ENCODE measurements at places on chromosomes 5 and 9.

- no peak for DNase-seq
Measured at GRCh38 chr5:142405023-142405422, 80.2 kb upstream of the SPRY4 start.

DNA sequence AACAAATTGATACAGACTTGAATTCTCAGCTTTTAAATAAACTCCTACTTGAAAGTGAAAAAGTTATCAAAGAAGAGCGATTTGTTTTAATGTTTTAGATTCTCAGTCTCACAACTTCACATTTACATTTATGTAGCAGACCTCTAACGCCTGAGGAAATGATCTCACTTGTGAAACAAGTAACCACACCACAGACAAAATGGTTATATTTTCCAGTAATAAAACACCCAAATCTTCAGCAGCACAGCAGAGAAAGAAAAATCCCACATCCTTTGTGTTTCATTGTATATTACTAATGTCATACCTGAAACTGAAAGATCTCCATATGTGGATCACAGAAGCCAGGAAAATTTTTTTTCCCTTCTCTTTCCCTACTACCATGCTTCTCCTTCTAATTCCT is 29.8 kb upstream of the GZMA start:
- DNase-seq: no peak

DNA sequence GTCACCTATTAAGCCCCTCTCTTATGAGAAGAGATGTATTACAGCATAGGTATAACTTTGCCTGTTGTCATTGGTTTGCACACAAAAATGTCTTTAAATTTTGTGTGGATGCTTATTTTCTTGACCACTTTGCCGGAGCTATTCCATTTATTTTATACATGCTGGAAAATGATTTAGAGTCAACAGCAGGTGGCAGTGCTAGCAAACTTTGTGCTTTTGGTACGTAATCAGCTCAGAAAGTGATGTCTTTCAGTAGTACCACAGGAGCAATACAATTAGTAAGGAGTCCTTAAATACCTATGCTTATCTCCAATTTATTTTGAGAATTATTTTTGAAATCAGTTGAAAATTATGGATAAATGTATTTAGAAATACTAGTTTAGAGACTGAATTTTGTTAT is 19.8 kb upstream of the NUDT12 start:
- peak; percentile 72 for DNase-seq

- peak; percentile 80 for DNase-seq
Measured at GRCh38 chr5:150801117-150801927, 22.8 kb downstream of the SMIM3 start.

- no peak for DNase-seq
Measured at GRCh38 chr5:67984546-67984945, 231.0 kb upstream of the PIK3R1 start.

GRCh38 chr5:143274952-143275351 is 128.5 kb downstream of the NR3C1 start:
- no peak for DNase-seq

DNA sequence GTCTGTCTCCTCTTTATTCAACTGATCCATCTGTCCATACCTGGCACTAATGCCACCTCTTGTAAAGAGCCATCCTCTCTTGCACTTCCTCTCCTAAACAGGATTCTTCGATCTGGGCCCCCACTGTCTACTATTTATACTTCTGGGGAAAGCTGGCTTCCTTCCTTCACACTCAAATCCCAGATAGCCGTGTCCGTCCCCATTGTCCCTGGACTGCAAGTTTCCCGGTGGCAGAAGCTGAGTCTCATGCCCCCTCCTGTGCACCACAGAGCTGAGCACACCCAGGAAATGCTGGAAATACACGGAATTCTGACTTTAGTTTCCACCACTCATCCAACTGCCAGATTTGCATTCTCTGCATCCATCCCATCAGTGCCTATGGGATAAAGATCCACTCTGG is 84.0 kb downstream of the MARCHF11 start:
- DNase-seq: no peak

DNA sequence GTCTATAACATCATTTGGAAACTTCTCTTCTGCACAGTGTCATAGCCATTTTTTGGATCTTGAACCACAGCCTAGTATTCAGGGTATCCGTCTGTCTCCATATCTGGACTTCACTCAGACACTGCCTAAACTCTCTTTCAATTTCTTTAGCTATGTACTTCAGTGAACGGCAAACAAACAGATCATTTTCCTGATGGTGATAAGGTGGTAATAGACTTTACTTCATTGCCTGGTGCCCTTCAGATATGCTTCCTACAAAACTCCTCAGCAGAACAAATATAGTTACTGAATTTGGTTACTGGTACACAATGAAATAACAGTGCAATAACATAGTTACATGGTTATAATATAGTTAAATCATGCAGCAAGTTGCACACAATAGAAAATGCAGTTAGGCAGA is 348.2 kb downstream of the ZSWIM6 start:
- no peak for DNase-seq

GRCh38 chr5:31106278-31106677 is 87.2 kb upstream of the CDH6 start:
- DNase-seq: peak; percentile 19

DNA sequence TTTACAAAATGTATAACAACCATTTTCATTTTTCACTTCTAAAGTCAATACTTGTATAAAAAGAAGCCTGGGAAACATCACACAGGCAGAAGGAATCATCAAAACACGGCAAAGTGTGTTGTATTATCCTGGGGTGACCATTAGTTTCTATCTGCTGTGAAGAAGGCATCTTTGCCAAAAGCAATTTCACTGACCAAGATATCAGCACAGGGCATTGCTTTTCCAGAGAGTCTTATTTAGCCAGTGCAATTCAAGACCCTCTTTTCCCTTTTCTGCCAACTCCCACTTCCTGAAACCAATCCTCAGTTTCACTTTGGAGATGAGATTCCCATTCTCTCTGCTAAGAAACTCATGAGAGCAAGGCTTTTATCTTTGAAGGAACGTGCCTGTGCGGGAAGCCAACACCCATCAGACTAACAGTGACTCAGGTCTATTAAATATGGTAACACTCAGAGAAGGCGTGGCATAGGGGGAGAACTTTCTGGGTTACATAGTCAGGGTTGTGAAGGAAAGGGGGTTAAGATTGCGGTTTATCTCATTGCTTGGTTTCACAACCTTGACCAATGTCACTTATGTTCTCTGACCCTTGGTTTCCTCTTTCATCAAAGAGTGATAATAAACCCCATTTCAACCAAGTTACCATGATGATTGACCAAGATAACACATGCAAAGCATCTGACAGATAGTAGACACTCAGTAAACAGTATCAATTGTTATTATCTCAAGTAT is 666.9 kb upstream of the KLF4 start:
- no peak for DNase-seq

GRCh38 chr9:133406480-133407307 is 11.1 kb downstream of the REXO4 start:
- peak; percentile 77 for DNase-seq

DNA sequence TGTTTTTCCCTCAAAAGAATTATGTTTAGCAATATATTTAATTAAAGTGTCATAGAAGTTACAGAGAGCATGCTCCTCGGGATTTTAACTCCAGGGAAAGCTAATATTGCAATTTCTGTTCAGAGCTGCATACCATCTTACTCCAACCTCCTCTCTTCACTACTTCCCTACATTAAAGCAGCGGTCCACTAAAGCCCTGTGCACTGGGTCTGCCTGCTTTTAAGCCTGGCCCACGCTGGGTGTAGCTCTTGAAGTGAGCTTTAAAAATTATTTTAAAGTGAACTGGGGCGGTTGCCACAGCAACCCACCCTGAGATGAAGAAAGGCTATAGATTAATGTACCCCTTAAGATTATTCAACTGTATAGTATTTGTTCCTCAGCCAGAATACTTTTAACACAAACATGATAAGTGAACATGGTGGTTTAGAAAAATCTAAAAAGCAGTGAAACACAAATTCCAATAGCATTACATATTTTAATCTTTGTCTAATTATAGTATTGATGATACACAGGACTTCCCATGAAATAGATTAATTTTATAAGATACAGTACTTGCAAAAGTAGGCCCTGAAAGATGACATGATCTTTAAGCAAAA is 3.9 kb upstream of the MEF2C start:
- no peak for DNase-seq

- DNase-seq: no peak
Measured at GRCh38 chr5:111226556-111226955, 2.4 kb downstream of the CAMK4 start.

DNA sequence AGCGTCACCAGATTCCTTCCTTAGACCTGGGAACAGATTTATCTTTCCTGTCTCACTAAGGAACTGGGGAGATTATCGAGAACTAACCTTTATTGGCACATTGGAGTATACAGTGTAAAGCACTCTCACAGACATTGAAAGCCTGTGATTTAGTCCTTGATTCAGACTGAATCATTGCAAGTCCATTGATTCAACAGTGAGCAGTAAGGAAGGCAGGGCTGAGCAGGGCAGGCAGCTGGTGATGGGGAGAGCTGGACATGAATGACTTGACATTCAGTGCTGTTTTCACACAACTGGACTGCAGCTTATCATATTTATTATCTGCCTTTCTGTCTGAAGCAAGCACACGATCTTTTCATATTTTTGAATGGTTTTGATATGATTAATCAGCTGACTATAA is 16.2 kb downstream of the ISOC1 start:
- DNase-seq: no peak

DNA sequence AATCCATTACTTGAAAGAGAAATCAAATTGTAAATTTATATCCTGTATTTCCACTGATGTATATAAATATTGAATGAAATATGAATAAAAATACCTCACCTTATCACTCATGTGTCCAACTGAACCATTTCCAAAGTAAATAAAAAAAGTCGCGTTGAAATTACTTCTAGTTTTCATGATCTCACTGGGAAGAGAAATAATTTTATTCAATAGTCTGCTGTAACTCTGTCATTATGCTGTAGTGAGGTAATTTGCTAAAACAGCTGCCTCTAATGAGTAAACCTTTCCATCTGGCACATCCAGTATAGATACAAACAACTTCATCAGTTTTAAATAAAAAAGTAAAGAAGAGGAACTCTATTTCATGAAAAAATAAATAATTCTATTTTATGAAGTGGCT is 611.5 kb downstream of the ZNF608 start:
- DNase-seq: no peak

GRCh38 chr5:79456890-79457583 is 56.9 kb downstream of the HOMER1 start:
- no peak for DNase-seq

GRCh38 chr5:145775893-145776444 is 59.2 kb downstream of the PRELID2 start:
- no peak for DNase-seq

DNA sequence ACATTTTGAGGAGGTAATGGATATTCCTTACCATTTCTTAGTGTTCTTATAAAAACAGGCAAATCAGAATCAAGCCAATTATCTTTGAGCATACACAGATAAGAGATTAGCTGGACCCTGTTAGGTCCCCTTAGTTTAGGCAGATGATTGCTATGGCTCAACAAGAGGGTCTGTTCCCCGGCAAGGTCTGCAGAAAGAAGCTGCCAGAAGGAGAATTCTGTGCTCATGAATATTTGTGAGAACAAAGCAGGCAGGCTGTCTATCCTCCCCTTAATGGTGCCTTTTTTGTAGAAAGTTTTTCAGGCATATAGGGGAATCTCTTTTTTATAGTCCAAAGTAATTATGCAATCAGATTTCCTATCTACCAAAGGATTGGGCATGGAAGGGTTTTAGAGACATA is 27.5 kb downstream of the CAVIN4 start:
- no peak for DNase-seq

GRCh38 chr5:133519191-133519590 is 93.2 kb downstream of the FSTL4 start:
- no peak for DNase-seq

DNA sequence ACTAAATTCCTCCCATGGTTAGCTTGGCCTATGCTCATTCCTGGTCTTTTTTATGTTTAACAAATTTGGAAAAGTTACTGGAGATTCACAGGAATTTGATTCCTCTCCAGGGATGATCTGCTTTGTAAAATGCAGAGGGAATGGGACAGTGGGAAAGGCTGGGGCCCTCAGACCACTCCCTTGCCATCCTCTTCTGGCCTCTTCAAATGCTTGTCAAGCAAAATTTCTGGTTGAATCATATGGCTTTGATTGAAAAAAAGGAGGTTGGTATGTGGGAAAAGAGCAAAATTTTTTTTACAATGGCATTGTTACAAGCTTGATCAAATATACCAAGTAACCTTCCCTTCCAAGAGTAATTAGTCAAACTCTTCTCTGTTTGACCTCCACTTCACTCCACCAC is 225.1 kb downstream of the PIK3R1 start:
- DNase-seq: no peak

DNA sequence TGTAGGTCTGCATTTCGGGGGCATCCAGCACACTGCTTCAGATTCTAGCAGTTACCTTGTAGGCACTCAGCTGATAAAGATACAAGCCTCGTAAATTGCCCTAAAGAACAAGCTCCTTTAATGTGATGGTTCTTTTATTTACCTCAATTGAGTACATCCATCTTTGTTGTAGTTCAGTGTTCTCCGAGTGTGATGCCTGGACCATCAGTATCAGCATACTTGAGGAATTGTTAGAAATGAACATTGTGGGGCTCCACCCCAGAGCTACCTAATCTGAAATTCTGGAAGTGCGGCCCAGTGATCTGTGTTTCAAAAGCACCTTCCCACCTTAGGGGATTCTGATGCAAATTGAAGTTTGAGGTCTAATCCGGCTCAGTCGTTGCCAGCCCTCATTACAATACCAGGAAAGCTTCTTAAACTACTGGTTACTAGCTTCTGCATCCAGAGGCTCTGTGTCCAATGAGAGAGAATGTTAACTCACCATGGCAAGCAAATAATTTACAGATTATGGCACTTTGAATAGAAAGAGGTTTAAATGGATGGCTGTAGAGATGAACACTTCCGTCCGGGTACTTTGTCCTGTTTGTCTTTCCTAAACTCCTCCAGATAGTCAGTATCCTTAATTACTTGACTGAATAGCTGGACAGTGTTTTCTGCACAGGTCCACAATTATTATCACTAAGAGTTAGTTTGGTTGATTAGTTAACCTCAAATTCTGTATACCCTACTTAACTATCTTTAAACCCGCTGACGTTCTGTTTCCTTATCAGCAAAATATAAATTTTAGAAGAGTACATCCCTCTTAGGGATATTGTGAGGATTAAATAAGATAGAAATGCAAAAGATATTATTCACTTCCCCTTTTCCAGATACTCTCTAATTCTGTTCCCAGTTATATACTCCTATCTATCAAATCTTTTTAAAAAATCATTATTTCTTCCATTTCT is 47.9 kb downstream of the RAI14 start:
- DNase-seq: peak; percentile 70

- DNase-seq: no peak
Measured at GRCh38 chr9:98080326-98080725, 23.8 kb downstream of the NANS start.

DNA sequence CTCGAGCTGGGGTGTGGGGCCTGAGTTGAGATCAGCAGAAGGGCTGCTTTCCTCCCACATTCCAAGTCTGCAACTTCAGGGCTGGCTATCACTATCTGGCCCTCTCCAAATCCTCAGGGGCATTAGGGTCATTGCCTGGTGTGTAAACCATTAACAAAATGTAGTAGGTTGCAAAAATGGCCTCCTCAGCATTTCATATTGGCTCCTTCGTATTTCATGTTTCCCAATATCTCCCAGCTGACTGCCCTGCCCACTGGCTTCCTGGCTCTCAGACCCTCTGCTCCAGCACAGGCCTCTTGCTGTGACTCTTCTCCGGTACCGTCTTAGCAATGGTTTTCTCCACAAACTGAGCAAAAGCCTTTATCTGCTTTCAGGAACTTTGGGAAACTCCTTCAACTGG is 113.8 kb downstream of the GADD45G start:
- DNase-seq: no peak

- peak; percentile 78 for DNase-seq
Measured at GRCh38 chr5:126869005-126869451, 92.1 kb downstream of the LMNB1 start.

GRCh38 chr9:128629852-128630545 is 26.6 kb downstream of the DYNC2I2 start:
- no peak for DNase-seq

All from neural progenitor cell (in vitro differentiated cells).